ENCODE measurements at places on chromosomes 12 and 14.

DNA sequence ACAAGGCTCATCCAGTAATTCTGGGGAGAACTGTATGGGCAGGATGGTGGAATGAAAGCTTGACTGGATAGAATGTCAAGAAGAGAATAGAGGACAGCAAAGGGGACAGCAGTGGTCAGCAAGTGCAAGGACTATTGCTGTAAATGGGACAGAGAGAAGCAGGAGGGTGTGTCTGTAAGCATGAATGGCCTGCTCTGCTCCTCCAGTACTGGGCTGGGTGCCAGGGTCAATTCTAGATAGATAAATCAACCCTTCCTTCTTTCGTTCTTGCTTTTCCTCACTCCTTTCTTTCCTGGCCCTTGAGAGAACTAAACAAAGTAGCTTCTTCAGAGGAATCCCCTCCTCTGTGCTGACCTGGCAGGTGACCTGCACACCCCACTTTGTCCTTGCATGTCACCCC, 1019.2 kb downstream of the BCL11B start:
- DNase-seq = no peak

- DNase-seq = no peak
Observed at GRCh38 chr14:75406856-75407255, 21.0 kb upstream of the JDP2 start.

DNA sequence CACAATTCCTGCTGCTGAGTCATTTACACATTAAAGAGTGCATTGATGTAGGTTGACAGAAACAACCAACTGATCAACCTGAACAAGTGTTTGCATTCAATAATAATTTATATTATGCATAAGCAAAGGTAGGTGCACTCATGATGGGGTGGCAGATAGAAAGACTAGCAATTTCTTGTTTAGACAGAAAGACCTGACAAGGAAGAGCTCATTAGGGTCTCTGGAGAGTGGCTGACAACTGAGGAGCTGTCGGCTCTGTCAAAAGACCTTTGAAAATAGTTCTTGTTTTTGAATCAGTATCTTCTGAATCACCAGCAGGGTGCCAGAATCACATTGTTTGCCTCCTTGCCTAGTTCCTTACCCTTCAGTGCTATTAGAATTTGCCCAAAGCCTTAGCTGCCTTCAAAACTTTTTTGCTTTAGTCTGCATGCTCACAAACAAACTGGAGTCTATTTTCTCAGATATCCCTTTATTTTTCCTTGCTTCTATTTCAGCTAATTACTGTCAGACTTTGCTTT, 234.7 kb downstream of the BTG1 start:
- DNase-seq = no peak

GRCh38 chr12:4719821-4720636, at the start of gene GALNT8:
TSS of gene GALNT8 (plus strand) at chr12:4720400. CDS start at chr12:4720678, 278 bp downstream.
- DNase-seq = no peak

- DNase-seq = no peak
Observed at GRCh38 chr12:11684393-11684792, 34.9 kb downstream of the ETV6 start.

- no peak for DNase-seq
Observed at GRCh38 chr12:19138551-19138950, 9.0 kb downstream of the PLEKHA5 start.

- no peak for DNase-seq
Observed at GRCh38 chr12:98653866-98654493, 8.9 kb downstream of the APAF1 start.

- no peak for DNase-seq
Observed at GRCh38 chr14:33714527-33715226, 236.2 kb downstream of the EGLN3 start.

DNA sequence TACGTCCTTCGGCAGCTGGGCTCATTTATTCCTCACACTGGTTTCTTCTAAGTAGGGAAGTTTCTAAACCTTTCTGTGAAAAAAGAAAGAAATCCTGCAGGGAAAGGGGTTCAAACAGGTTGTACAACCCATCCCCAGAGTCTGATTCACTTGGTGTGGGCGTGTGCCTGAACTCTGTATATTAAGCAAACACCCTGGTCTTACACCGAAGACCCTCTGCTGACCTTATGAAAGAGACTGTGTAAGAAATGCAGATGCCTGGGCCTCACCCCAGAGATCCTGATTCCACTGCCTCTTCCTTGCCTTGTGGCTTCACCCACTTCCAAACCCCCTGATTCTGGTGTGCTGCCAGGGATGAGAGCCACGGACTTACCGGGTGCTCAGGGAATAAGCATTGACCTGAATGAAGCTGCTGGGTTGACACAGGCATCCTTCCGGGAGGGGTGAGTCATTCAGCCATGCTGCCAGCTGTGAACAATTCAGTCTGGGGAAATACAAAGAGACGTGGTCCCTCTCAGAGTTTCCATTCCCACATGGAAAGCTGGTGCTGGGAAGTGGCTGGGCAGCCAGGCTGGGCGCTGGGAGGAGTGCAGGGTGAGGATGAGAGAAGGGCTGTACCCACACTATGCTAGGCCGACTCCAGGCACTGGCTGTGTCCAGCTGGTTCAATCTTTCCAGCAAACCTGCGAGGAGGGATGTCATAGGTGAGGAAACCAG, 26.5 kb upstream of the ACTN1 start:
- peak; percentile 33 for DNase-seq

DNA sequence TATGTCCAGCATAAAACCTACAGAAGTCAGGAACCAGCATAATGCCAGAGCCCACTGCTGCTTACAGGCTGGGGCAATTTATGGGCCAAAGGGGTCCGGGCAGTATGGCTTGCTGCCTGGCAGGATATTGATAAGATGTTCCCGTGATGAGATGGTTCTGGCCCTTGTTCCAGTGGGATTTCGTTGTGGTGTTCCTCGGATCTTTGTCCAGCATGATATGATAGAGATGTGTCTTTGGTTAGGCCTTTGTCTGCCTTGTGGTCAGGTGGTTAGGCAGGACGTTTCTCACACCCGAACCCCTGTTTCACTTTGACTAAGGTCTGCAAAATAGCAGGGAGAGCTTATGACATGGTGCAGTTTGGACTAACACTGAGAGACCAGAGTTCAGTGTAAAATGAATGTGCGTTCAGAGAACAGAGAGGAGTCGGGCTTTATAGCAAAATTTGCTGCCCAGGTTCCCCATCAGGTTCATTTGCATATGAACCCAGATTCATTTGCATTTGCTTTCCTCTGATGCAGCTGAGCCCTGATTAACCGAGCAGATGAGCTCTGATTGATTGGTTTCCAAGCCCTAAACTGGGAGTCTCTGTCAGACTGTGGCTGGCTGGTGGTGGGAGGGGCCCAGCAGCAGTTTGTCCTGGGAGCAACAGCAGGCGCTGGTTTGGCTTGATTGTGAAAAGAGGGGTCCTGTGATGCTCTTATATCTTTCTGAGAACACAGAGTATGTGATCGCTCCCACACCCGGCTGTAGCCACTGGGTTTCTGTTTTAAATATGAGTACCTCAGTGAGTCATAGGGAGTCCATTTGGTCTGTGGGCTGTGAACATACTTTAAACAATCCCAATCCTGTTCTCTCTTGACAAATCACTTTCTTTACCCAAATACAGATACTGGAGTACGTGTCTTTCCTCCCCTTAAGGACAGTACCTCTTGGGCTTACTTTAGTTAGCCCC, 156.3 kb upstream of the PZP start:
- DNase-seq = no peak

DNA sequence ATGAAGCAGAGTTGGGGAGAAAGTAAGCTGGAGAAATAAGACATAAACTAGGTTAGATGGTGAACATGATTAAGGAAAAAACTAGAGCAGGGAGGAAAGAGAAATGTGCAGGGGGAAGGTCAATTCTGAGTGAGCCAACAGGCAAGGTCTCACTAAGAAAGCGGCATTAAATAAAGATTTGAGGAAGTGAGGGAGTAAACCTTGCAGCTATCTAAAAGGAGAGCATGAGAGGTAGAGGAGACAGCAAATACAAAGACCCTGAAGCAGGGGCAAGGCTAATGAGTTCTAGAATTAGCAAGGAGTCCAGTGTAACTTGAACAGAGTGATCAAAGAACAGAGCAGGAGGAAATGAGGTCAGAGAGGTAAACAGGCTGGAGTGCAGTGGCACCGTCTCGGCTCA, 4.4 kb upstream of the SOCS2 start:
- no peak for DNase-seq

- DNase-seq = no peak
Observed at GRCh38 chr14:53778263-53778662, 178.4 kb downstream of the BMP4 start.

DNA sequence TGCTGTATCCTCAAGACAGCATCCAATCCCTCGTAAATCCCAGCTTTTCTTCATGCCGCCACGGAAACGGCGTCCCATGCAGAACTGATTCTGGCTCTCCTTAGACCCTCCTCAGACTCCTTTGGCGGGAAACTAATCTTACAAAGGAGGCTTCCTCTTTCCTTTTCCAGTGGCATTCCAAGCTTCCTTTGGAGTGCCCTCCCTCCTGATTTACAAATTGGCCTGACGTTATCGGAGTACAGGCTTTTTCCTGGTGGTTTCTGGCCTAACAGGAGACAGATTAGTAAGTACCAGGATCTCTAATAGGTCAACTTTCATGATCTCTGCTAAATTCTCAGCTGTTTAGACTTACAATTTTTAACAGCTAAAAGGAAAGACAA, 1.3 kb upstream of the ZDHHC17 start:
- DNase-seq = no peak

- no peak for DNase-seq
Observed at GRCh38 chr14:70292716-70293115, 66.8 kb downstream of the COX16 start.

DNA sequence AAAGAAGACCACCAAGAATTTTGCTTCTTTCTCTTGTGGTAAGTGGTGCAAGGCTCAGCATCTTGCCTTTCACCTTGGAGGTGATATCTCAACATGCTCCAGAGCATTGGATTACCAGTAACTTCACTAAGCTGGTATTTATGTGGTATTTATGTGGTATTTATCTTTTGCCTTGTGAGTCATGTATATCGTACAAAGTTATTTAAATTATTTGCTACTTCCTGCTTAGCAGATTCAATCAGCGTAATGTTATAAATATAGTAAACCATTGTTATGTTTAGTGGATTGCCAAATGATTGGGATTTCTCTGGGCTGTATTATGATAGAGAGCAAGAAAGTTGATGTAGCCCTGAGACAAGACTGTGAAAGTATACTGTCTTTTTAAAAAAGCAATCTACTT, 366.4 kb downstream of the IPO8 start:
- DNase-seq = no peak

DNA sequence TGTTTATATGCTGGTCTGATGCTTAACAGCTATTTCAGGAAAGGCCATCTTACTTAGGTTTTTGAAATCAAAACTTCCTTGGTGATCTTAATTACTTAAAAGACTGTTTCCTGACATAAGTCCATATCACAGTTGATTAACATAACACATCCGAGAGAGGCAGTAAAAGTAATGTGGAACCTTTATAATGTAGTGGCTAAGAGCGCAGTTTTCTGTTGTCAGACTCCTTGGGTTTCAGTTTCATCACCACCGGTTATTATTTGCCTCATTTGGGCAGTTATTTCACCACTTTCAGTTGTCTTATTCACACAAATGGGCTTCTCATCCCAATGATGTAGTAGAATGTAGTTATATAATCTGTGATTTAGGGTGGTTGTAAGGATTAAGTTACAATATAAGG, 30.9 kb downstream of the TBC1D15 start:
- no peak for DNase-seq

- DNase-seq = no peak
Observed at GRCh38 chr12:111298582-111299436, 70.1 kb downstream of the PHETA1 start.

DNA sequence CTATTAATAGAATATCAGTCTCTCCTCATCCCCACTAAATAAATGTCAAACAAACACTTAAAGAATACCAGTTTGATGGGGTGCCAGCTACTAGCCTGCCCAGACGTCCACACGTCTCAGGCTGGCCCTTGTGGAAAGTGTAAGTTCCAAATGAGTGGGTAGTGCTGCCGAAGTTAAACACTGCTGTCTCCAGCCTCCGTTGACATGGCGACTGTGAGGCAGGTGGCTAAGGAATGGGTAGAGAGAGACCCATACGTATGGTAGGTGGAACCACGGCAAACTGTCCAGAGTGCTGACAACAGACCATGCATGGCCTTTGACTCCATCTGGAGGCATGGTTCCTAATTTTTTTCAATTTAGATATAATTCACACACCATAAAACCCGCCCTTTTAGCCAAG, 37.9 kb downstream of the PITPNM2 start:
- DNase-seq = no peak

DNA sequence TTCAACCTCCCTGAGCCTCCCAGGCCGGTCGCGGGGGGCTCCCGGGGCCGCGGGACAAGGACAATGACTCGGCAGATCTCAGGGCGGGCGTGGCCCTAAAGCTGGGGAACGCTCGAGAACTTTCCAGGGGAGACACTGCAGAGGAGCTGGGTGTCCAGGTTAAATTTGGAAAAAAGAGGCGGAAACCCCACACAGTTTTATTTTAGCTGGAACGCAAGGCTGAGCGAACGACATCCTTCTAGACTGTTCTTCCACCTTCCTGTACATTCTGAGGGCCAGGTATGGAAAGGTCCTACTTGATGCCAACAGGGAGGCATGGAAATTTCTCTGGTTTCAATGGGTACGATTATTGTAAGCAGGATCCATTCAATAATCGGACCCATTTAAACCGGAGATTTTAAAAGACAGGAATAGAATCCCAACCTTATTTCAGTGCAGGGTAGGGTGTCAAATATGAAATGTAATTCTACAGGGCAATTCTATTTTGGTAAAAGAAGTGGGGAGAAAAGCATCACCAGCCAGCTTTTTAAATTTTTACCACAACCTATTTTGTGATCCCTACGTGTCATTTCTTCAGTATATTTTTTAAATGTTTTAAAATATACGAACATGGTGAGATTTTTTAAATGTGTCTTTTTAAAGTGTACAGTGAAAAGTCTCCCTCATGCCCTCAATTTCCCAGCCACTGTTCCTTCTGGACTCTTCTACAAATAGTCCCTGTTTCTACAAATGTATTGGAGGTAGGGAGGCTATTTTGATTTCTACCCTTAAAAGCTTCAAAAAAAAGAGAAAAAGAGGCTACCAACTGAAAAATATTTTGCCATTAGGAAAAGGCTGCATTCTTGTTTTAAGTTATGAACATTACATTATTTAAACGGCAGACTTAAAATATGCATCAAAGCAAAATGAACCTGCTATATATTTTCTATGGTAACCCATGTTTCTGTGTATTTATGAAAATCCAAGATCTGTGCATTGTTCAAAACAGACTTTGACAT, 1.1 kb upstream of the UBC start:
- DNase-seq = no peak

GRCh38 chr12:50102646-50103309, 1.0 kb upstream of the GPD1 start:
- no peak for DNase-seq

DNA sequence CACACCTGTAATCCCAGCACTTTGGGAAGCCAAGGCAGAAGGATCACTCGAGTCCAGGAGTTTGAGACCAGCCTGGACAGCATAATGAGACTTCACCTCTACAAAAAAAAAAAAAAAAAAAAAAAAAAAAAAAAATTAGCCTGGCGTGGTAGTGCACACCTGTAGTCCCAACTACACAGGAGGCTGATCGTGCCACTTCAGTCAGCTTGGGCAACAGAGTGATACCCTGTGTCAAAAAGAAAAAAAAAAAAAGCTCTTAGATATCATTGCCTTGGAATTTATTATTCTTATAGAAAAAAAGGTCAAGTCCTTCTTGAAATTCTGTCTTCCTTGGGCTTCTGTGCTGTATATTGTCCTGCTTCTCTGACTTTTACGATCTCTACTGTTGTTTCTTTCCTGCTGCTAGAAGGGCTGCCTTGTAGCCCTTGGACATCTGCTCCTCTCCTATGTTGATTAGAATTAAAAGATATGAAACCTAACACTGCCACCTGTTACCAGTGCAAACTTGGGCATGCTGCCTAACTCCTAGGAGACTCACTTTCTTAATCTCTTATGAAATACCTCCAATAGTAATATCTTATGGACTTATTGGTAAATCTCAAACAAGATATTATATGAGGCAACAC, 5.7 kb downstream of the TMEM19 start:
- DNase-seq = no peak

GRCh38 chr12:77645966-77646598, 184.6 kb upstream of the NAV3 start:
- DNase-seq = no peak
